Kidney epithelial cell (primary cell): ENCODE measurements at places on chromosomes 3 and 15.

DNA sequence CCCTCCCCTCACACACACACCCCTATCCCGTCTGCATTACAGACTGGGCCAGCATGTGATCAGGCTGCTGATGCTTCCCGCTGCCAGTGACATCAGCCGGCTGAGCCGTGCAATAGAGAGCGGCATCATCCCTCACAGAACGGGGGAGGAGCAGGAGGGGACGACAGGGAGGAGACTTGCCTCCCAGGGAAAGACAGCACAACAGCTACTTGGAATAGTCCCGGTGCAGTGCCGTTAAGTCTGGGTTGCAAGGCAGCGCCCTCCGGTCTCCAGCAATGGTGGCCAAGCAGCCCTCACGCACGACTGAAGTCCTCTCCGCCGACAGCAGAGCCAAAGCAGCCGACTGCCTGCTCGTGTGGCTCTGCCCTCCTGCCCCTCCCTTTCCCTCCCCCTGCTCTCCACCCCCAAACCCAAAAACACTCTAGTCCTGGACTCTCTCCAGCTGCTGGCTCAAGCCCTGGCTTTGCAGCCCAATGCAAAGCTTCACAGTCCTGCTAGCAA is 31.5 kb upstream of the RPS17 start:
- no peak for DNase-seq

DNA sequence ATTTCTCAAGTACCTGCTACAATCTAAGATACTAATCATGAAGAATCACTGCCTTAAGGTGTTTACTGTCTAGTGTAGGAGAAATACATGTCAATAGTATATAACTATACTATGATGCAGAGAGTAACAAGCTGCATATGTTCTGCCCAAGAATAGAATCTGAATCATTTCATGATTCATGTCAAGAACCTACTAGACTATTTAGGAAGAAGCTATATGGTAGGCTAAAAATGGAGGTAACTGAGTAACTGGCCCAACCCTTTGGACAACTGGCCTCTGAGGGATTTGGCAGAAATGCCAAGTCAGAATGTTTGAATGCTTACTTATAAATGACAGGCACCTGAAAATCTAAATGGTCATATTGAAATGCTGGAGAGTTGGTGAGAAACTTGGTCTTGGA is 59.9 kb upstream of the DGKG start:
- no peak for DNase-seq

DNA sequence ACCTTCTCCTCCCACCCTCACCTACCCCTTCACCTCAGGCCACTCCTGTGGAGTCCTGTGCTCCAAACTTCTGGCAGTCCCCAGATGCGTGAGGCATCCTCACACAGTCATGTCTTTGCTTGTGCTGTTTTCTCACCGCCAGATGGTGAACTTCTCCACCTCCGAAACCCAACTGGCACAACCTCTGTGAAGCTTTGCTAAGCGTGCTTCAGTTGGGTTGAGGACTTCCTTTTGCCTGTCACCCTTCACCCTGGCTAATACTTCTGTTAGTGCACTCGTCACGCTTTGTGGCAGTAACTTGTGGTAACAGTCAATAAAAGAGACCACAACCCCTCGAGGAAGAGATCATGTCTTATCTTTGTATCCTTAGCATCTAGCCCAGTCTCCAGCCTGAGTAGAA is 42.0 kb upstream of the SKOR1 start:
- DNase-seq, result no peak

GRCh38 chr3:56424885-56425284 is 43.4 kb downstream of the ERC2 start:
- DNase-seq, result no peak

- DNase-seq, result no peak
Measured at GRCh38 chr3:150429767-150430671, 21.9 kb downstream of the TSC22D2 start.

GRCh38 chr3:76267851-76268380 is 482.6 kb upstream of the ZNF717 start:
- DNase-seq, result no peak

- DNase-seq, result no peak
Measured at GRCh38 chr3:138219255-138219654, 32.2 kb downstream of the ARMC8 start.

DNA sequence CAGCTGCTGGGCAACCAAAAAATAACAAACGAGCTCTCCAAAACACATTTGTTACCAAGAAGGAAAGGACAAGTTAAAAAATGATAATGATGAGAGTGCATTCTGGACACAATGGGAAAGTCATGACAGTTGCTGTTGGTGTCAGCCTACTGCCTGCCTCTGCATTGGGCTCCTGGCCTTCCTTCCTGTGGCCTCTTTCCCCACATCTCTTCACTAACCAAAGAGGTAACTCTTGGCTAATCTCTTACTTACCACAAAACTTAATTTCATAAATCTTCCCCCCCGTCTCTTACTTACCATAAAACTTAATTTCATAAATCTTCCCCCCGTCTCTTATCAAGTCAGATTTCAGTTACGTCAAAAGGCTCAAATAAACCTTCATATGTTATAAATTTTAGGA is 58.6 kb downstream of the AGTR1 start:
- no peak for DNase-seq

DNA sequence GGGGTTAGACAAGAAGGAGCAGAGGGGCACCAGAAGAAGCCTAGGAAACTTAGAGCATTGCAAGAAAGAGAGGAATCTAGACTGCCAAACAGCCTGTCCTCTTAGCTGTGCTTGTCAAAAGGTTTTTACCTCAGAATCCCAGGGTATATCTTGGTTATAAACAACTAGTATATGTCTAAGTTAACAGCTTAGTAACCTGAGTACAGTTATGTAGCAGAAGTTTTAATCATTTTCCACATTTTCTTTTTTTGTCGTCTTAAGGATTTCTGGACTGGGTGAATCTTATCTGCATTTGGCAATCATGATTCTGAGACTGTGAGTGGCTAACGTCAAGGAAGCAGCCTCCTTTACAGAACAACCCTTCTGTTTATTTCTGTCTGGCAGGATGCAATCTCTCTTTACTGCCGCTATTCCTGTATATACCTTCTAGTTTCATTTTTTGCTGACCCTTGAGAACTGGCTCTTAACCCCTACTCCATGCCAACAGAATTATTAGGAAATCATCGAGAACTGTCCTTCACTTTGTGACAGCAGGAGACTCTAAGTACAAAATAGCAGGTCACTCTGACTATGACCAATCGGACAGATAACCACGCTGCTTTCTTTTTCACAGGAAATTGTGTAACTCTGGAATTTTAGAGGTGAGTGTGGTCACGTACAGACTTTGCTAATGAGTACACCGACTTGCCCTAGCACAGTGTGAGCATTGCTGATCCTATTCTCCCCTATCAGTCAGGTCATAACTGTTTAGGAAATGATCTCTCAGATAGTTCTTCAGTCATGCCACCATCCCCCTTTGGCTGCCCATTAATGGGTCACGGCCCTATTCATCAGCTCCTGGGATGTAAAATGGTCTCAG is 3.3 kb upstream of the CP start:
- DNase-seq, result peak; percentile 91

DNA sequence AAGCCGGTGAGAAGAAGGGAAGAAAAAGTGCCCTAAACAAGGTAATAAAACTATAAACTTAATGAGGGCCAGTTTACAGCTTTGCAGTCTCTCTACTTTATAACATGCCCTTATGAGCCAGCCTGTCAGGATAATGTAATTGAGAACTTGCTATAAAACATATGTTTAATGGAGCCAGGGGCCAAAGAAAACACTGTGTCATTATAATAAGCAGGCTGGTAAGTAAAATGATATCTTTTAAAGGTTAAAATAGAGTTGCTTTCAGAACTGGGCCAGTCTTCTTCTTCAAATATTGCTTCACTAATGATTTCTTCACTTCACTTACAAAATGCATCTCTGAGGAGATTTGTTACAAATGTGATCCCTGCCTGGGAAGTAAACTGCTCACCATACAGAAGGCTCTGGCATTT is 192.5 kb downstream of the SHOX2 start:
- no peak for DNase-seq

GRCh38 chr15:35383506-35383905 is 162.5 kb downstream of the DPH6 start:
- no peak for DNase-seq

DNA sequence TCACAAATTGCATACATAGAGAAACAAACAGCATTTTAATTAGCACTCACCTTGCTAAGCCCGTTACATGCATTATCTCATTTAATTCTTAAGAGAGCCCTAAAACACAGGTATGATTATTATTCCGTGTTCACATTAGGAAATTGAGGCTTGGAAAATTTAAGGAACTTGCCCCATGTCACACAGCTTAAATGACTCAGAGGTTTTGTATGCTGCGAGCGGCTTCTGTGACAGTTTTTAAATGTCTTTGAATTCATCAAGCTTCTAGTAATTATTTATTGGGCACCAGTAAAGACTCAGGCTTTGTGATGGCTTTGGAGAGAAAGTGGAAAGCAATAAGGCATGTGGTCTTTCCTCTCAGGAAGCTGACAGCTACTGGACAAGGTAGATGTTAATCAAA is 166.7 kb upstream of the THBS1 start:
- DNase-seq, result no peak

- DNase-seq, result no peak
Measured at GRCh38 chr3:178342111-178342510, 194.1 kb upstream of the KCNMB2 start.

DNA sequence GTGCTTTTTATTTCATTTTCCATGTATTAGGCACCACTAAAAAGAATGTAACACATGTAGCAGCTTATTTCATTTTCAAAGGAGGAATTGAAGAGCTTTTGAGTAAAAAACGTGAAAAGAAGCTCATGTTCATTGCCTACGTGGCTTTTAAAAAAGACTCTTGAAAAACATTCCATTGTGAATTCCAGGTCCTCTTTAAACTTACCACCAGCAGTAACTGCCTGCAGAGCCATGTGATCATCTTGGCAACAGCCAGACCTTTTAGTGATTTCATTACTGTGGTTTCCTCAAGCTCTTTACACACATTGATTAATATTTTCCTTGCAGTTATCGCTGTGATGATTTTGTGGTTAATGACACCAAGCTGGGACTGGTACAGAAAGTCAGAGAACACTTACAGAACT is 43.8 kb upstream of the FBXL22 start:
- peak; percentile 95 for DNase-seq

- DNase-seq, result no peak
Measured at GRCh38 chr15:98070137-98070536, 109.6 kb downstream of the ARRDC4 start.

GRCh38 chr15:98896802-98897732 is 110.5 kb downstream of the PGPEP1L start:
- DNase-seq, result peak; percentile 99

DNA sequence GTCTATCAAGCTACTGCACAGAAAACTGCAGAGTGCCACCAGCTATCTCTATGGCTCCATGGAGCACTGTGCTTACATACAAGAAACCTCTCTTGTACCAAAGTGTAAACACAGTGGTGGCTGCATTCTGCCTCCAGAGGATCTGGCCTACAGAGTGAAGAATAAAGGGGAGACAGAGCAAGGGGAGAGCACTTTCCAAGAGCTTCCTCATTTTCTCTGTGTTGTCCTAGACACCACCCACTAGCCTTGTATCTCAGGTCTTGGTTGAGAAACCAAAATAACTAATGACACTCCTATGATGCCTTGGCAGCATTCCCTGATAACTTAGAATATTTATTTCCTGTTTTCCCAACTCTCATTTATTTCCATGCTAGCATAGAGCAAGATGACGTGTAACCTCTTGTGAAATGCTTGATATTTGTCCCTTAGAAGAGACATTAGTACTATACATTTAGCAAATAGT is 56.9 kb upstream of the PHLDB2 start:
- DNase-seq, result no peak

DNA sequence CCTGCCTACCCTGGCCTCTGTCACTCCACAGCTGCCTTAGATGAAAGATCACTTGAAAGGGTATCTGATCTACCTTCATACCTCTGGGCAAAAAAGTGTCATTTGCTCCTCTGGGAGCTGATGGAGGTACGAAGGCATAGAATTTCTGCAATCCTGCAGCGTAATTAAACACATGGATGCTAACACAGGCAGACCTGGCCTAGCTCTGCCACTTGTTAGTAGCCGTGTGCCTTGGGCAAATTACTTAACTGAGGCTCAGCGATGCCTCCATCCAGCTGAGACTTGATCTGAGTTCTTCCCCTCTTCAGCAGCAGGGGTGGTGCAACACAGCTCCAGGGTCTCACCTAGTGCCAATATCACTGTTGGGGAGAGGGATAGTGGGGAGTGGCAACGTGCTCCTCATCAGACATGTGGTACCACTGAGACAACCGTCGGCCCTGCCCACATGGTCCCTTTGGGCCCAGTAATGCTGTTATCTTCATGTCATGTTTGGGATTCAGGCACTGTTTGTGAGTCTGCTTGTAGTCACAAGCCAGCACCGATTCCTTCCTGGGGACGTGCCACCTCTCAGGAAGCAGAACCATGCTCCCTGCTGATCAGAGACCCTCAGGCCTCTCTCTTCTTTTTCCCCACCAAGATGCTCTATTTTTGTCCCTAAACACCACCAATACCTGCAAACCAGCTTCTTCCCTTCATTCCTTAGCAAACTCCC is 34.1 kb upstream of the PIAS1 start:
- DNase-seq, result no peak

DNA sequence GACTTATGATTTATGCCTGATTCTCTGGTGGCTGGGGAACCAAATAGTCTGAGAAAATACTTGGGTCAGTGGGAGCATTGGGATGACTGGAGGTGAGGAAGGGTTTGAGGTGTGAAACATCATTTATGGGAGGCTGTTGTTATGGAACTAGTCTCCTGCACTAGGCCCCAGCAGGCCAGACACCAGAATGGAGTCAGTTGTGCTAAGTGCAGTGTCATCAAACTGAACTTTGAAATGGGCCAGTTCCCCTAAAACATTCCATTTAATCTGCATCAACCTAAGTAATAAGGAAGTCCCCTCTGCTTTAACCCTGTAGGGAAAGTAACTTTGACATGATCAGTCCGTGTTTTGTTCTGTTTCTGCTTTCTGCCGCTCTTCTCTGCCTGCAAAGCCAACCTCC is 44.9 kb upstream of the KLHL25 start:
- DNase-seq, result no peak

GRCh38 chr15:45376300-45376928 is 1.9 kb downstream of the GATM start:
- DNase-seq, result no peak

DNA sequence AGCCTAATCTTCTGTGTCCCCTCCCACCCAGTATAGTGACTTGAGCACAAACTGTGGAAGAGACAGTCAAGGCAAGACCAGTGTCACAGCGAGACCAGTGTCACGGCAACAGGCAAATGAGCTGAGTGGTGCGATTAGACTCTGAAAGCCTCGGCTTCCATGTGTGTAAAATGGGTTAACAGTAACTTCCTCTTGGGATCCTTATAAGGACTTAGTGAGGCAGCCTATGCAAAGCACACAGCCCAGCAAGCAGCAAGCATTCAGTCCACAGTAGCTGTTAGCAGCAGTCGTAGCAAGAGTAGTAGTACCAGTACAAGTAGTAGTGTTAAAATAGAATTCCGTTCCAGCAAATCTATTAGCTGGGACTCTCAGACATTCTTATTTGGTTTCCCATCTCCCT is 334.1 kb downstream of the GABRB3 start:
- DNase-seq, result no peak
